Stimulated activated CD8-positive, alpha-beta memory T cell treated with anti-CD3 and anti-CD28 coated beads, Interleukin-12 subunit alpha, Interleukin-12 subunit beta, amount 100 ng/mL, for 4 hours (primary cell): ENCODE measurements at places on chromosomes 4 and X.

- DNase-seq = no peak
Observed at GRCh38 chr4:85548841-85549240, 73.9 kb downstream of the ARHGAP24 start.

DNA sequence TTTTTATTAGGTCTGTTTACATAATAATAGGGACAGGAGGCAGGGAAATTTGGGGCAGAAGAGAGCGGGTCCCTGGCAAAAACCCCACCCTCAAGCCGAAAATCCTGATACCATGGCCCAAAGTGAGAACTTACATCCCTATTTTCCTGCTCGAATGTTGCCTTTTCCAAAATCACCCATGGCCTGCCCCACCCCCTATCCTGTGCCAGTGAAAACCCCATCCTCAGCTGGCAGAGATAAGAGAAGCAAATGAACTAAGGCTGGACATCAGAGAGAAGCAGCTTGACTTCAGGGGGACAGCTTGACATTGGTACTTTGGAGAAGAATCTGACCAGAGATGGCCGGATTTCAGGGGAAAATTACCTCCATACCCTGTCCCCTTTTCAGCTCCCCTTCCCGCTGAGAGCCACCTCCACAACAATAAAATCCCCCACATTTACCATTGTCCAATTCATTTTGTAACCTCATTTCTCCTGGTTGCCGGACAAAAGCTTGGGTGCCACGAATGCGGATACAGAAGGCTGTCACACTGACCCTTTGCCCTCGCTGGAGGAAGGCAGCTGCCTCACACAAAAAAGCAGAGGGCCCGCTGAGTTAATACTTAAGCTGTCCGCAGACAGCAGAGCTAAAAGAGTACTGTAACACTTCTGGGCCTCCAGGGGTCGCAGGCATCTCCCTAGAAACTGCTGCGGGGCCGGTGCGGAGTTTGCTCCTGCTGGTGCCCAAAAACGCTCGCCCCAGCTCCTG, 196.2 kb downstream of the SNCA start:
- no peak for DNase-seq

DNA sequence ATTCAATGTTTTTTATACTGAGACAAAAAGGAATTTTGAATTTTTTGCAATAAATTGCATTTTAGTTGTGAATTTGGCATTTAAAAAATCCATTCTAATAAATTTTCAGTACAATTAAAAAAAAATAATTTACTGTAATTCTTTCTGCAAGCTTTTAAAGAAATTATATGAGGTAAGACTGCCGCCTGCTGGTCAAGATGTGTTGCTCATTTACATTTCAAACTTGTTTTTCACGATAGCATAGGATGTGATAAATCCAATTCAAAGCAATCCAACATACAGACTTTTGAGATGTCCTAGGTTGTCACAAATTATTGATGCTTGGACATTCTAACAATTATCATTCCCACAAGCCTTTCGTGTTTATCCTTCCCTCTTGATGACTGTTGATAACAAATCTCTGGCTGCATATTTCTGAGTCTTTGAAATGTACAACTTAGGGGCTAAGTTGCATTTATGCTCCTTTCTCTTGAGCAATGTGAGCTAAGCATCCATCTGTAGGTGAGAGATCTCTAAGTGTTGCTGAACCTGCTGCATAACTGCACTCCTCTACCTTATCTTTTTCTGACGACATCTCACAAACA, 21.7 kb upstream of the MFAP3L start:
- no peak for DNase-seq

GRCh38 chr4:175378372-175378771, 433.7 kb downstream of the GPM6A start:
- DNase-seq = no peak

GRCh38 chrX:11397680-11398079, 104.5 kb downstream of the AMELX start:
- DNase-seq = no peak

GRCh38 chr4:154364066-154364845, 127.3 kb downstream of the DCHS2 start:
- no peak for DNase-seq

- no peak for DNase-seq
Observed at GRCh38 chr4:147334478-147334877, 146.4 kb upstream of the EDNRA start.

- DNase-seq = no peak
Observed at GRCh38 chr4:48596336-48596735, 106.3 kb downstream of the ZAR1 start.

- no peak for DNase-seq
Observed at GRCh38 chr4:176735300-176735699, 57.4 kb downstream of the VEGFC start.

DNA sequence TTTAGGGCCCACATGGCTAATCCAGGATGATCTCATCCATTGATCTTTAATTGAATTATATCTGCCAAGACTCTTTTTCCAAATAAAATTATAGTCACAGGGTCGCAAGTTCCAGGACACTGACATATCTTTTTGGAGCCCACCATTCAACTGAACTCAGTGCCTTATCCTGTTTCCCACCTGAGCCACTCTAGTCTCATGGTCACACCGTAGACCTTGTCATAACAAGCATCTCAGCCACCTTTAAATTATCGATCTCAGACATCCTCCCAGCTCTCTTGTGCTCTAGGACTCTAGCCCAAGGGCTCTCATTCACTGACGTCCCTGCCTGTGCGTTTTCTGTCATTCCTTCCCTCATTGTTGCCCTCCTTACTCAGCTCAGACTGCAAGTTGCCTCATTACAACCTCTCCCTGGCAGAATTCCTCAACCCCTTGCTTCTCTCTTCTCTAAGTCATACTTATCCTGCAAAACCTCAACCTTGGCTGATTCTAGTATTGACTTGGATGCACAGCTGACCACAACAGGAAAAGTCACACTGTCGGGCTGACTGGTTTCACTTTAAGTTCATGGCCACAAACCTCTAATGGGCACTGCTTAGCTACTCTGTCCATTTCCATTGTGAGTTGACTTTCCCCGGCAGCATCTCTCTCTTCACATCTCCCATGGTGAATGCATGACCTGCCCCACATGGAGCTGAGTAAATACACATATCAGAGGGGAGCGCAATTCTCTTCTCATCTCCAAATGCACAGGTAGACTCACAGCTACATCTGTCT, 91.0 kb upstream of the TRIM2 start:
- DNase-seq = no peak

DNA sequence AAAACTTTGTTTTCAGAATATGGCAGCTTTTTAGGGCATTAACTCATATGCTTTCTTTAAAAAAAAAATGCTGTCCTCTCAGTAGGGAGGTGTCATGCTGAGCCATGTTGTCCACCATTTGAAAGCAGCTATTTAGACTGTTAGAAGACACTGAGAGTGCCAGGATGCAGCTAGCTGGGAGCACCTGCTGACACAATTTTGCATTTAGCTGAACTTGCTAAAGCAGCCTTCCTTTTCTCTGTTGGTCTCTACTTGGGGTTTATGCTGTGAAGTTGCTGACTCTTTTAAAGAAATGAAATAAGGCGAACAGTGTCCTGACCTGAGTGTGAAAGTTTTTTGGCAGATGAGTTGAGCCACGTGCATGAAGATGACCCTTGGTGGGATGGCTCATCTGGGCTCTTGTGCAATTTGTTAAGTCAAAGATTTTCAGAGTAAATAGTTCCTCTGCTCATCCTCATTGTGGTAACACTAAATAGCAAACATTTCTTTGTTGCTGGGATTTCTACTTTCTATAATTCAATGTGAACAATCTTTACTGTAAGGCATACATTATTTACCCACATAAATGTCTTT, 64.5 kb downstream of the CDS1 start:
- DNase-seq = no peak

- DNase-seq = no peak
Observed at GRCh38 chr4:168636506-168637196, 139.8 kb downstream of the PALLD start.

DNA sequence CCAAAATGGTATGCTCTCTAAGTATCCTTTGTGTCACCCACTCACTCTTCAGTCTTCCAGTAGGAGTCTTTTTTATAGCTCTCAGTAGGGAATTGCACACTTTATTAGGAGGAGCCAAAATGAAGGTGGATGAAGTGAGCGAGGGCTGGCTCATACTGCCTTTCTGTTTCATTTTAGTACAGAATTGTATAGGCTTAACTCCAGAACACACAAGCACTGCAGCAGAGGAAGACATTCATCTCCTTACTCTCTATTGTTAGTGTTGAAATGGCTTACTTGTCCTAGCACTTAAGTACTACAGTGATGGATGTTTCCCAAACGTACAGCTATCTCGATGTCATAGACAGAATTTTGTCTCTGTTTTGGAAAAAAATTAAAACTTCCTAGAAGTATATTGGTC, 327.3 kb upstream of the ATOH1 start:
- no peak for DNase-seq

- DNase-seq = no peak
Observed at GRCh38 chr4:17476853-17477252, 35.0 kb downstream of the QDPR start.

- DNase-seq = no peak
Observed at GRCh38 chrX:115018944-115019343, 1.5 kb upstream of the IL13RA2 start.

- DNase-seq = no peak
Observed at GRCh38 chr4:146814750-146815149, 130.9 kb downstream of the TTC29 start.

GRCh38 chrX:39059866-39060265, 258.6 kb downstream of the MID1IP1 start:
- no peak for DNase-seq

GRCh38 chr4:88257726-88258125, 26.6 kb downstream of the PPM1K start:
- DNase-seq = no peak

GRCh38 chrX:71556036-71556435, 22.2 kb upstream of the GCNA start:
- DNase-seq = no peak

GRCh38 chr4:41413670-41414411, 124.1 kb upstream of the LIMCH1 start:
- DNase-seq = no peak

DNA sequence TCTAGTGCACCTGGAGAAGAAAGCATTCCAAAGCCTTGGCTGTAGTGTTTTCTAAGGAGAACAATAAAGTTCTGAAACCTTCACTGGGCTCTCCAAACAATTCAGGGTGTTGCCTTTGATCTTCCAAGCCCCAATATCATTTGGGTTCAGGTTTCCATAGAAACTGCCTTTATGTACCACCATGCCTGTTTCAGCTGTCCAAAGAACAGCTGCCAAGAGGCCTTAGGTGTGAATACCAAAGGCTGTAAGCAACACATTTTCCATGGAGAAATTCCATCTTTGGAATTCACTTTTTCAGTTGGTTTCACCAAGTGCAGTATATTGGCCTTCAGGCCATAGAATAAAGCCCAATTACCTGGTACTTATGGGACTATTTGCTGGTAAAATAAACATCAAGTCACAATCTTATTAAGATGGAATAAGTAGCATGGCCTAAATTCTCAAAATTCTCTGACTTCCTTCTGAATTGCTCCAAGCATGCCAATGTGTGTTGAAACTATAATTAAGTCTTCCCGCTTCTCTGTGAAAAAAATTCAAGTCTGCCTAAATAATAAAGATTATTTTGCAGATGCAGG, 61.9 kb downstream of the COX18 start:
- DNase-seq = no peak

- no peak for DNase-seq
Observed at GRCh38 chr4:79862821-79863220, 210.2 kb downstream of the ANTXR2 start.

DNA sequence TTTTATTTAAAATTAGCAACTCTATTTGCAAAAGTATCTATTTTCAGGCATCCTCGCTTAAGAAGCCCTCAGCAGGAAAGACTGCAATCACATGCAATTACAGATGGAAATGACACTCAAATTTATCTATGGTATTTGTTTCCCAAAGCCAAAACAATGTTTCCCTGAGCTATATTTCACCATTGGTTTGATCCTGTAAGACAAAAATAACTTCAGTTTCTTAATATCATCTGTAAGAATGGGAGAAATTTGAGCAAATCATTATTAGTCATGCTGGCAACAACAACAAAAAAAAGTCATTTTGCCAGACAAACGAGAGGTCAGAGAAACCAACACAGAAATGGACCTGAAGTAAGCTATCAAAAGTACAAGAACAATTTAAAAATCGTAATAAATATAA, 204.1 kb downstream of the NR3C2 start:
- no peak for DNase-seq

DNA sequence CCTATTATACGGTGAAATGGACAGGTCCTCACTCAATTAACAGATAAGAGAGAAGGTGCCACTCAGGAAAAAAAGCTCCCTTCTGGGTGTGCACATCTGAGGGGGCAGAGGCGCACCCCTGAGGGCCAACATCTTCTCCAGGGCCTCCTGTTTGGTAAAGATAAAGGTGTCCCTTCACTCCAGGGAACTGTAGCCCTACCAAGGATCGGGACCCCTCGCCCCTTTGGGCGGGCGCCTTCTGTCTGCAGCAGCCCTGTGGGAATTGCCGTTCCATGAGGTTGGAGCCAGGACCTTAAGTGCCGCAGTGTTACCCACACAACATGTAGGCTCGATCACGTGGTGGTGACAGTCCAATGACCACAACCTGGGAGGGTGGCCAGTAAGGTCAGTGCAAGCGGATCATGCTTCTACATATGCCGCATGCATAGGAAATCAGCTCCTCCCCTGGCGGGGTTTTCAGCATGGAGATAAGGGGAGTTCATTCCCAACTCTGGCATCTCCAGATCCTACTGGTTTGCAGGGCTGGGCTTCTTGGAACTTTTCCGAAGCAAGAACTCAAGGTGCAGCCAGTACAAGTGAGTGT, 253.3 kb downstream of the EVC2 start:
- DNase-seq = no peak

- no peak for DNase-seq
Observed at GRCh38 chrX:85024044-85024443, 20.4 kb downstream of the APOOL start.

DNA sequence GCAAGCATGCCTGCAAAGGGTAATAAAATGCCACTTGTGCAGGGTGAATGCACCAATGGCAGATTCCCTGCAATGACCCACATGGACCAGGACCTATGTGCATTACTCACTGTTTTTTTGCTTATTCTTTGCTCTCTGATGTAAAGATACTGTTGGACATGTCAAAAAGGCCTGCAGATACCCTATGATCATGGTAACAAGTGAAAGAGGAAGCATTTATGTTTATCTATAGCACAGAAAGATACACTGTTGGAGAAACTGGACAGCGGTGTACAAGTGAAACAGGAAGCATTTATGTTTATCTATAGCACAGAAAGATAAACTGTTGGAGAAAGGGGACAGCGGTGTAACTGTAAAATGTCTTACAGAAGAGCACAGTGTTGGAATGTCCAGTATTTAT, 127.5 kb downstream of the PAPSS1 start:
- DNase-seq = no peak

- no peak for DNase-seq
Observed at GRCh38 chr4:26916195-26916594, 55.6 kb downstream of the STIM2 start.
